Smooth muscle cell of the coronary artery (primary cell): ENCODE measurements at places on chromosomes 16 and 17. TPM values are rescaled to one million over a fixed set of nuclear protein-coding genes. Genes with fewer than 3 reads are reported as not detected.

The RNF40 gene
- 47.7 and 54.2 TPM in 2 replicates for total RNA-seq

The LRRC46 gene
- total RNA-seq = 0.08 TPM in 1 of 2 replicates, not detected in the other

The SLC16A6 gene
- 0.15 and 2.2 TPM in 2 replicates for total RNA-seq

The CNTD1 gene
- 0.30 TPM in 1 of 2 replicates, not detected in the other for total RNA-seq

The NOG gene
- total RNA-seq = 0.23 TPM in 1 of 2 replicates, not detected in the other

The CTRL gene
- total RNA-seq = 0.38 TPM in 1 of 2 replicates, not detected in the other

The CYBA gene
- 98.1 and 369 TPM in 2 replicates for total RNA-seq

The MOSMO gene
- total RNA-seq = 7.5 and 8.0 TPM in 2 replicates

The SOX8 gene
- 0.45 TPM in 1 of 2 replicates, not detected in the other for total RNA-seq

The SLC12A4 gene
- 119 and 184 TPM in 2 replicates for total RNA-seq

The POLR3E gene
- total RNA-seq = 53.4 and 86.8 TPM in 2 replicates

The ARHGDIG gene
- 2.2 and 2.9 TPM in 2 replicates for total RNA-seq

The HOXB13 gene
- total RNA-seq = not detected in 2 replicates

The BICDL2 gene
- under 0.01 and 0.08 TPM in 2 replicates for total RNA-seq

The C16orf95 gene
- total RNA-seq = 4.1 and 4.6 TPM in 2 replicates

The KRT38 gene
- under 0.01 TPM in 1 of 2 replicates, not detected in the other for total RNA-seq

The TCAP gene
- total RNA-seq = 0.23 and 0.70 TPM in 2 replicates

The SYT17 gene
- 0.12 and 0.15 TPM in 2 replicates for total RNA-seq

The KRT9 gene
- not detected in 2 replicates for total RNA-seq

The KRTAP4-9 gene
- not detected in 2 replicates for total RNA-seq

The WDR59 gene
- total RNA-seq = 12.8 and 17.7 TPM in 2 replicates
